Fibroblast of skin of right quadriceps (primary cell): ENCODE measurements at places on chromosomes 7 and 10.

GRCh38 chr10:45151467-45152214 is 150.9 kb downstream of the ZNF22 start:
- no peak for DNase-seq

- no peak for DNase-seq
These were observed 216.1 kb downstream of the HTR7 start for GRCh38 chr10:90641731-90642130.

DNA sequence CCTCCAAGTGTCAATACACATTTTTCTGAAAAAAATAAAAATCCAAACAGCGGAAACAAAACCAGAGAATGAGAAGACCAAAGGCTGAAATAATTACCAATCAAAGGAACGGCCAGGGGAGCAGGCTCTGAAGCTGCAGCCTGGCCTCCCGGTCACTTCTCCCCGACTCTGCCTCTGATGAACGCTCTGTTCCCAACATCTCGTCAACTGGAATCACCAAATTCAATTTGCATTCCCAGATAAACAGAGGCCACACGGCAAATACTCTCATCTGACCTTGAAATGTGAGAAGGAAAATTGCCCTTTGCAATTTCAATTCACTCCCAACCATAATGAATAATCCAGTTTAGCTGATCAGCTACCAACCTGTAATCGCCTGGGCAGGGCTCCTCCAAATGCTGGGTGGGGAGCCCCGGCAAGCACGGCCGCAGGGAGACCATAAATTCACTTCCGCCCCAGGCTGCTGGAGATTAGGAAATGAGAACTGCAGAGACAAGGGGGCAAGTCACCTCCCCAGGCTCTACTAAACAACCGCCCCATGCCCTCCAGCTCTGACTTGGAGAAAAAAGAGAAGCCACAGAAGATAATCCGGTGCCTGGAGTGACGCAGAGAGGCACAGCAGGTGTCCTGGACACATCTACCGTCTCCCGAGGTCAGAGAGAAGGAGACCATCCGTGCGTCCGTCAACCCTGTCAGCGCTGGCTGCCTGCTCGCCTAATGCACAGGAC is 153.2 kb downstream of the MAD1L1 start:
- DNase-seq, result peak; percentile 22

DNA sequence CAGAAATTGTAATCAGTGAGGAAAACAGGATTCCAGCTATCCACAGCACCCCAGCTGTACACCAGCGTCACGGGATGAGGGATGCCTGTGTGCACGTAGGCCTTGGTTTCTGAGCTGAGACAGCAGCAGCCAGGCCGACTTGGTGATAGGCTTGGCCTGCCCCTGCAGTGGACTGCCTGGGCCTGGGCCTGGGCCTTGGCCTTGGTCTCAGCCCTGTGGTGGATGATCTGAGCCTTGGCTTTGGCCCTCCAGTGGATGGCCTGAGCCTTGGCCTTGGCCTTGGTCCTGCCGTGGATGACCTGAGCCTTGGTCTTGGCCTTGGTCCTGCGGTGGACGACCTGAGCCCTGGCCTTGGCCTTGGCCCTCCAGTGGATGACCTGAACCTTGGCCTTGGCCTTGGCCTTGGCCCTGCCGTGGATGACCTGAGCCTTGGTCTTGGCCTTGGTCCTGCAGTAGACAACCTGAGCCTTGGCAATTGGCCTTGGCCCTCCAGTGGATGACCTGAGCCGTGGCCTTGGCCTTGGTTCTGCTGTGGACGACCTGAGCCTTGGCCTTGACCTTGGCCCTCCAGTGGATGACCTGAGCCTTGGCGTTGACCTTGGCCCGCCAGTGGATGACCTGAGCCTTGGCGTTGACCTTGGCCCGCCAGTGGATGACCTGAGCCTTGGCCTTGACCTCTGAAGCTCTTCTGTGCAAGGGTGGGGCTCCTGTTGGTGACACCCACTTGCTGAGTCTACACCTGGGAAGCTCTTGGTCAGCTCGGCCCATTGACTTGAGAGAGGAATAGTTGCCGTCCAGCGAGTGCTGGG is 93.8 kb downstream of the CUX1 start:
- DNase-seq, result no peak

GRCh38 chr10:14282276-14282675 is 48.4 kb downstream of the FRMD4A start:
- peak; percentile 5 for DNase-seq

- DNase-seq, result no peak
These were observed 19.6 kb downstream of the NOC3L start for GRCh38 chr10:94343151-94343550.

DNA sequence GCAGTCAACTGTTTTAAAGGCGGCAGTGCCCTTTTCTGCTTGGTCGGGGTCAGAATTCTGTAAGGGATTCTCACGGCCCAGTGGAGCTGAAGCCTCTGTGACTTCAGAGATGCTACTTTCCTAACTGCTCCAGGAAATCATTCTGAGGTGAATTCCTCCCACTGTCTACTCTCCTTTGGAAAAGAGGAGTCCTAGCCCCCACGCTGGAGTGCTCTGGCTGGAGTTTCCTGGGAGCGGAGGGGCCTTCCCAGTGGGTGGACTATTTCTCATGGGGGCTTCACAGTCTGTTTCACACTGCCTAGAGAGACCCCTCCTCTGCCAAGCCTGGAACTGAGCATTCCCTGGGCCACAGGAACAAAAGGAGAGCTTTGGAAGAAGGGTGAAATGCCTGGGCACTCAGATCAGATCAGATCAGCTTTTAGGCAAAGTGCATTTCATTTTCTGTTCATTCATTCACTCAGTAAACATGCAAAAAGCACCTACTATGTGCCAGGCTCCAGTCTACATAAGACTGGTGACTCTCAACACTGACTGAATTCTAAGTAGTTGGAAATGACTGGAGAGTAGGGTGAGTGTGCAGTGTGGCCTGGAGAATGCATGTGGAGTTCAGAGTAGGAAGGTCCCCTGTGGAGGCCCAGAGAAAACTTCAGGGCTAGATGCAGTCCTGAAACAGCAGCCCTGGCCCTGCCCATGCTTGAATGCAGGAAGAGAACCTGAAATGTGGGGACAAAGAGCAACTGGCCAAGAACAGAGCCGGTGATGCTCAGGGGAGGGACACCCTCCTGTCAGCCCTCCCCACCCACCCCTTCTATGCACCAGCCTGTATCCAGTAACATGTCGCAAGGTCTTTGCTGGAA is 12.2 kb downstream of the ZNF488 start:
- no peak for DNase-seq
